Head of caudate nucleus (tissue), 42 donors: ENCODE measurements at places on chromosomes 5 and 9.

GRCh38 chr5:24272741-24273140 lies 372.0 kb downstream of the CDH10 start:
- DNase-seq = no peak

GRCh38 chr5:106290841-106291240 lies 1379.9 kb downstream of the EFNA5 start:
- DNase-seq = no peak

DNA sequence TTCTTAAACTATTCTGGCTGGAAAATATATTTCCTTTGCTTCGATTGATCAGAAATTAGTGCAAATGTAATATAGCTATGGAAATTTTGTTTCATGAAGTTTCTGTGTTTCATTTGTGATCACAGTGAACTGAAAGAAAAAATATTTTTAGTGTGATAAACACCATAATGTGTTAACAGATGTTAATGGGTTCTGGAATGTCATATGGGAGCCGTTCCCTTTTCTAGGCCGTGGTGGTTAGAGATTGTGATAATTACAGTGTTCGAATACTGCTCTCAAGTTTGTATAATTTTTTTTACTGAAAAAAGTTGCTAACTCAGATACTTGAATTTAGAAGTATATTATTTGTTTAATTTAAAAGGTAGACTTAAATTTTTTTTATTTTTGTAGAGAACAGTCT lies 19.3 kb downstream of the GAPVD1 start:
- DNase-seq = no peak

GRCh38 chr9:134360180-134360759 lies 34.0 kb downstream of the RXRA start:
- no peak for DNase-seq

DNA sequence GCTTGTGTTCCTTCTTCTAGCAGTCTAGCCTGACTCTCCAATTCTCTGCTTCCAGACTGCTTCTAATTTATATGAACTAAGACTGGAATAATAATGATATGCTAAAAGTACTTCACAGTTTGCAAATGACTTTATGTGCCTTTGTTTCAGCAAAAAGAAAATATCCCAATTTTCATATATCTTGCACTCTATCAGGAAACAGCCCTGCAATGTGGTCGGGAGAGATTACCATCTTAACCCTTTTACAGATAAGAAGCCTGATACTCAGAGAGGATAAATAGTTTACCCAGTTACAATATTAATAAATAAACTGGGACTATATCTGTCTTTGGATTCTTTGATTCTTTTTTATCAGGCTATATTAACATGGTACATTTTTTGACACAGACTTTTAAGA lies 126.0 kb downstream of the CDC42SE2 start:
- DNase-seq = no peak

GRCh38 chr5:145499483-145499882 lies 335.7 kb downstream of the PRELID2 start:
- no peak for DNase-seq

DNA sequence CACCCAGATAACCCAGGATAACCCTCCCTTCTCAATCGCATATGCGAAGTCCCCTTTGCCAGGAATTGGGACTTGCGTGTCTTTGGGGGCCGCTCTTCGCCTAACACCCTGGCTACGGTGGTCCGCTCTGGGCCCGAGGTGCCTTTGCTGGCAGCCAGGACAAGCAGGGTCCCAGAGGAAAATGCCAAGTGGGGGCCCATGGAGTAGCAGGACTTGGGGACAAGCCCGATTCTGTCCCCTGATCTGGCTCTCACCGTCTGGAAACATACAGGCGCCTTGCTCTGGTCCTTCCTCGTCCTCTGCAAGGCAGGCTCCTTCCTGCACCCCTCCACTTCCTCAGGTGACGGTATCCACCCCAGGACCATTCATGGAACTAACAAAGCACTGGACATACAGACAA lies 78.1 kb upstream of the UNC5A start:
- DNase-seq = no peak

GRCh38 chr5:143170104-143170503 lies 233.4 kb downstream of the NR3C1 start:
- no peak for DNase-seq

- no peak for DNase-seq
Observed at GRCh38 chr9:82791692-82792091, 271.2 kb downstream of the RASEF start.

DNA sequence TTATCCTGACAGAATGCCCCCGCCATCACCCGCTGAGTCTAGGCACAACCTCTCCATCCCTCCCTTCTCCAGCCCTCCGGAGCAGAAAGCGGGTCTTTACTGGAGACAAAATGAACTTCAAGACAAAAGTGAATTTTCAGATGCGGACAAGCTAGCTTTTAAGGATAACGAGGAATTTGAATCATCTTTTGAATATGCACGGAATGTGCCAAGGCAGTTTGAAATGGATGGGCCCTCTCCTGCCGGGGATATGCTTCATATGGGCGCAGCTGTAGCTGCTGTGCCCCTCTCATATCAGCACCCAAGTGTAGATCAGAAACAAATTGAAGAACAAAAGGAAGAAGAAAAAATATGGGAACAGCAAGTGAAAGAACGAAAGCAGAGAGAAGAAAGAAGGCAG lies 37.5 kb downstream of the CPLANE1 start:
- no peak for DNase-seq

DNA sequence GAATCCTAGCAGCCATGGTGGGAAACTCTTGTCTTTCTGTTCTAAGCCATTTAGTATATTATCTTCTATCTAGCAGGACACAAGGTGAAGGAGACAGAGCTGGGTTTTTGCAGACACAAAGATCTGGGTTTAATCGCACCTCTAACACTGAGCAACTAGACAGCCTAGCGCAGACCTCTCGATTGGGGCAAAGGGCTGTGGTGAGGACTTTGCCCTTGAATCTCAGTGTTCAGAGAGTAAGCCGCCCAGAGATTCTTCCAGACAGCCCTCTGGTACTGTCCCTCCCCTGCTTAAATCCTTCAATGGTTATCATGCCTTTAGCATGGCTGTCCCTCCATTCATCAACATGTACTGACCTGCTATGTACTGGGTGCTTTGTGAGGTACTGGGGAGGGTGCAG lies 128.1 kb downstream of the CRB2 start:
- DNase-seq = no peak

- DNase-seq = no peak
Observed at GRCh38 chr5:119860463-119860862, 231.1 kb downstream of the FAM170A start.

- DNase-seq = no peak
Observed at GRCh38 chr5:120382833-120383232, 81.3 kb upstream of the PRR16 start.

- no peak for DNase-seq
Observed at GRCh38 chr9:426976-427375, 212.3 kb downstream of the DOCK8 start.
